ENCODE measurements at places on chromosomes 1 and 21. TPM values are rescaled to one million over a fixed set of nuclear protein-coding genes. Genes with fewer than 3 reads are reported as not detected.

The PRR9 gene
- not detected for total RNA-seq

The OPTC gene
- total RNA-seq, result not detected

The SYNC gene
- 39.5 TPM for total RNA-seq

The KCNA2 gene
- total RNA-seq, result not detected

The NR1I3 gene
- total RNA-seq, result not detected

The OR2G6 gene
- not detected for total RNA-seq

The HSD3B2 gene
- not detected for total RNA-seq

The OR2M3 gene
- total RNA-seq, result not detected

The SEC22B gene
- total RNA-seq, result 54.3 TPM

The PCSK9 gene
- total RNA-seq, result 0.90 TPM

The OR14K1 gene
- not detected for total RNA-seq

The MSH4 gene
- total RNA-seq, result 0.35 TPM

The DVL1 gene
- 72.2 TPM for total RNA-seq

The C1orf105 gene
- total RNA-seq, result not detected

The LCE1F gene
- not detected for total RNA-seq

The ZNF697 gene
- total RNA-seq, result 9.4 TPM

The F13B gene
- total RNA-seq, result not detected

The HRNR gene
- not detected for total RNA-seq

The GBP4 gene
- 0.12 TPM for total RNA-seq

The VASH2 gene
- 0.30 TPM for total RNA-seq

The ANXA9 gene
- total RNA-seq, result 0.08 TPM

The TMOD4 gene
- total RNA-seq, result not detected

The DPT gene
- total RNA-seq, result 5.5 TPM

The FCRL5 gene
- total RNA-seq, result not detected

The AK5 gene
- total RNA-seq, result 46.1 TPM

The DIPK1A gene
- 5.0 TPM for total RNA-seq

The REG4 gene
- total RNA-seq, result not detected

The LRRC7 gene
- not detected for total RNA-seq

The LRRC38 gene
- total RNA-seq, result 0.38 TPM

The ZNF648 gene
- not detected for total RNA-seq

The NOTCH2 gene
- total RNA-seq, result 231 TPM

The GSTM3 gene
- 37.6 TPM for total RNA-seq

The CR1L gene
- not detected for total RNA-seq

The FTCD gene
- total RNA-seq, result 0.08 TPM

The SLC26A9 gene
- not detected for total RNA-seq

The CDC7 gene
- total RNA-seq, result 2.3 TPM

The SUSD4 gene
- under 0.01 TPM for total RNA-seq

The IRF6 gene
- 7.7 TPM for total RNA-seq

The NUDT4B gene
- total RNA-seq, result 17.3 TPM

The TRIM63 gene
- total RNA-seq, result not detected

The KRTAP7-1 gene
- not detected for total RNA-seq

The UMODL1 gene
- under 0.01 TPM for total RNA-seq

The NPR1 gene
- total RNA-seq, result 19.8 TPM

The TMPRSS15 gene
- not detected for total RNA-seq

The NHLH1 gene
- total RNA-seq, result not detected

Data from smooth muscle cell of the coronary artery (primary cell).